Brain (organoid and tissue), 16 donors: ENCODE measurements at places on chromosomes 3 and 15.

GRCh38 chr3:129226374-129226773, 23.0 kb upstream of the COPG1 start:
- DNase-seq: no peak

GRCh38 chr3:183695569-183696364, 1.8 kb upstream of the YEATS2 start:
- DNase-seq: no peak

DNA sequence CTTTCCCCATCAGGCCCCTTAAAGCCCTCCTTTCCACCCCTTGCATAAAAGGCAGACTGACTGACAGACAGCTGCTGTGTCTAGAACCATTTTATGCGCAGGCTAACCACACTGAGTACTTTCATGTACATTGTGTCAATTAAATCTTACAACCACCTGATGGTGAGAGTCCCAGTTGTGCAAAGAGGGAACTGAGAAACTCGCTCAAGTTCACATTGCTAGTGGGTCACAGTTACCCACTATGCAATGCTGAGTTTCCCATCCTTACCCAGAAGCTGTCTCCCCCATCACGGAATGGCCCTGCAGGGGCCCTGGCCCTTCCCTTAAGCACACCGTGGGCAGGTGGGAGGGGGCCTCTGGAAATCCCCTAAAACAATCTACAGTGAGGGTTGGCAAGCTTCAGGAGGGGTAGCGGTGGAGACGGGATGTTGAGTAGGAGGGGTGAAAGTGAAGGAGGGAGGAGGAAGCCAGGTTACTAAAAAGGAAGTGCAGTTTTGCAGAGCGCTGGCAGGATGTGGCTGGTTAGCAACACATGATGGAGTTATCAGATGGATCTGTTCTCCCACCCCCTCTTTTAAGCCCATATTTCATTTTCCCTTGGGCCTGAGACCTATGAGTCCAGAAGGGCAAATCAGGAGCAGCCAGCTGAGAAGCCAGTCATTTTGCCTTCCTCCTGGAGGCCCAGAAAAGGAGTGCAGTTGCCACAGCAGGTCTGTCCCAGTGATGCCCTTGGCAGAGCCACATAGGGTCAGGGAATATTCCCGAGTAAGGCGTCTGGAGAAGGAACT, 30.0 kb downstream of the STARD5 start:
- no peak for DNase-seq

- DNase-seq: no peak
These were observed 46.0 kb downstream of the MFSD1 start for GRCh38 chr3:158847885-158848284.

GRCh38 chr3:141105828-141106628, 54.9 kb downstream of the SPSB4 start:
- DNase-seq: peak; percentile 93

DNA sequence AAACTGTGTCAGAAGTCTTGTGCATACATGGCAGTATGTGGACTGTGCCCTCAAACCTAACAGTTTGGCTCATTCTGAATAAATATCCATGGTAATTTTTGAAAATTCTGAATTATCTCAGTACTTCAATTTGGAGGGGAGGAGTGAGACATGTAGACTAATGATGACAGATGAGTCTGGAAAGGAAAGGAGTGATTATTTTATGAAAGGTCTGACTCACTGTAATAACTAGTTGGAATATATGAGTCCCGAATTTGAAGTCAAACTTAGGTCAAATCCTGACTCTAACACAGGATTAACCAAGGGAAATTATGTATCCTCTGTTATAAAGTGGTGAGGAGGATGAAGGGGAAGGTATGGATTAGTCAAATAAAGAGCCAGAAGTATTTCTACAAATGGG, 38.6 kb downstream of the SUCNR1 start:
- no peak for DNase-seq

GRCh38 chr3:13596426-13597205, 47.7 kb downstream of the FBLN2 start:
- no peak for DNase-seq

GRCh38 chr3:131361464-131362421, 19.8 kb upstream of the NUDT16 start:
- DNase-seq: peak; percentile 64

DNA sequence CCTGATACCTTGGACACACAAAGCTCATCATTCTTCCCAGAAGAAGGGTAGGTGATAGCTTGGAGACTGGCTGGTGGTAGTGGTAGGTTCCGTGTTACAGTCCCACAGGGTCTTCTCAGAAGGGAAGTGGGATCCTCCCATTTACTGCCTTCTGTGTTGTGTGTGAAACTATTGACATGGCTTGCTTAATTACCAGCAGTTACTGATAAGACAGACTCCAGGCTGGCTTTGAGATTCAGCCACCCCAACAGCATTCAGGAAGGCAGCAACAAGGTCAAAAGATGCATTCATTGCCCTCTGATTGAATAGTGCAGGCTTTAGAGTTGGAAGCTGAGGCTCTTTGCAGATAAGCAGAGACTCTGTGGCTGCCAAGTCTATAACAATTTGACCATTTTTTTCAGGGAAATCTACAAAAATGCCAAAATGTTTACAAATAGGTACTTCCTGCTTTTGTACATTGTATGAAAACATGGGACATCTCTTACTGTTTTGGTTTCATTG, 7.7 kb downstream of the ARNT2 start:
- no peak for DNase-seq

GRCh38 chr3:54822206-54822605, 105.7 kb downstream of the LRTM1 start:
- peak; percentile 46 for DNase-seq

GRCh38 chr3:13075986-13076654, 2.9 kb upstream of the IQSEC1 start:
- no peak for DNase-seq

GRCh38 chr3:120094776-120095225, 554 bp upstream of the GSK3B start:
- DNase-seq: peak; percentile 100

DNA sequence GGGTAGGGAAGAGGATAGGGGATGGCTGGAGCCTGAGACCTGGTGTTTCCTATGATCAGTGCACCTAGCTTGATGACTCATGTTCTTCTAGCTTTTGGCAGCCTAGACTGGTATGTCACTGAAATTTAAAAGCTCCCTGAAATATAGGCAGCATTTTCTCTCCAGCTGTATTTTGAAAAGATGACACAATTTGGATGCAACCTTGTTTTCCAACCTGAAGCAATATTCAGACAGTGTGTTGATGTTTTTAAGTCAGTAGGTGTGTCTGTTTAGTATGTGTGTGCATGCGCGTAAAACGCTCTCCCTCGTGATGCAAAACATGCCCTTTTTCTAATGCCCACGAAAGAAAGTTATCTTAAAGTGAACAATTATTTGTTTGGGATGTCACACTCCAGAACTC, 58.5 kb downstream of the RPL22L1 start:
- DNase-seq: no peak

DNA sequence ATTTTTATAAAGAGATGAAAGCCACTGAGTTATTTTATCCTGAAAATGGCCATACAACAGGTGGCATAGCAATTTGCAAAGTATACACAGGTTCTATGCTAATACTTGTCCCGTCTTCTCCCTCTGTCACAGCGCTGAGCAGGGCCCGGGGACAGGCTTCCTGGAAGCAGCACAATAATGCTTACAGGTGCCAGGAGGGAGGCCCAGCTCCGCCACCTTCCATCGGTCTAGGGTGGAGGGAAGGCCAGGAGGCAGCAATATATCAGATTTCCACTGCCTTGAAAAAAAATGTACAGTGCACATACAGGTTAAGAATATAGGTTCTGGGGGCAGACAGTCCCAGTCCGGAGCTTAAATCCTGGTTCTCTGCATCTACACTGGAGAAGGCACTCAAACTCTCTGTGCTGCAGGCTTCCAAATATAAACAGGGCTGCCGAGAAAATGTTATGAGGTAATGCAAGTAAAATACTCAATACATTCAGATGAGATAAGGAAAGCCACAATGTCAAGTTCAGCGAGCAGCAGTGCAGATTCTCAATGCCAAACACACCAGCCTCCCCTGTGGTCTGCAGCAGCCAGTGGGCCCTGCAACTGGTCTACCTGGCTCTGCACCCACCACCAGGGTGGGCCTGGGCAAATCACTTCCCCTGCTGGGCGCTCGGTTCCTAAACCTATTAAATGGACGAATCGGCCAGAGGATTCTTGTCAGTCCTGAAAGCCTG, 189.6 kb downstream of the XXYLT1 start:
- no peak for DNase-seq

DNA sequence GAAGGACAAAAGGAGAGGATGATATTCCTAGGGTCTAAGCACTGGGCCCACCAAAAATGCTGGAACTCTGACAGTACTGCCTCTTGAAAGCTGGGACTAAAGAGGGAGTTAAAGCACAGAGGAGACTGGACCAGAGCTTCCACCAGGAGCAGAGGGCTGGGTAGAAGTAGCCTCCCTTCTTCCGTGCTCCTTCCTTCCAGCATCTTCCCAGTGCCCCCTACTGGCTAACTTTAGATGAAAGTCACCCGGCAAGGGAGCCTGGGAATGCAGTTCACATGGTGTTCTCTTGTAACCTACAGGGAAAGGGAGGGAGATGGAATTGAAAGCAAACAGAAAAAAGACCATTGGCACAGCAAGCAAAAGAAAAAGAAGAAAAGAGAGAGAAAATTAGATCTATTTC, 106.1 kb upstream of the COL8A1 start:
- DNase-seq: no peak

DNA sequence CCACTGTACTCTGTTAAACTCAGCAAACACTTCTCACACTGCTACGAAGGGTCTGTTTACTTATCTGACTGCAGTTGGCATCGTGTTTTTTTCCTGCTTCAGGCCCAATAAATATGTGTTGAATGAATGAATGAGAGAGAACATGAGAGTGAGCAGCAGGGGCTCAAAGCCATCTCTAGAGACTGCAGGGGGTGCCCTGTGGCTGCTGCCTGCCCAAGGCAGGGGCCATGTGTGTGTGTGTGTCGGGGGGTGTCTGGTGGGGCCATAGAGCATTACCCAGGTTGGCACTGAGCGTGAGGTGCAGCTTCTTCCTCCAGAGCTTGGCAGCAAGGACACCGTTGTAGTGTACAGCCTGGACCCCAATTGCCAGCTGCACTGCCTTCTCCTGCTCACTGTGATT, 14.8 kb downstream of the EPB42 start:
- DNase-seq: no peak

DNA sequence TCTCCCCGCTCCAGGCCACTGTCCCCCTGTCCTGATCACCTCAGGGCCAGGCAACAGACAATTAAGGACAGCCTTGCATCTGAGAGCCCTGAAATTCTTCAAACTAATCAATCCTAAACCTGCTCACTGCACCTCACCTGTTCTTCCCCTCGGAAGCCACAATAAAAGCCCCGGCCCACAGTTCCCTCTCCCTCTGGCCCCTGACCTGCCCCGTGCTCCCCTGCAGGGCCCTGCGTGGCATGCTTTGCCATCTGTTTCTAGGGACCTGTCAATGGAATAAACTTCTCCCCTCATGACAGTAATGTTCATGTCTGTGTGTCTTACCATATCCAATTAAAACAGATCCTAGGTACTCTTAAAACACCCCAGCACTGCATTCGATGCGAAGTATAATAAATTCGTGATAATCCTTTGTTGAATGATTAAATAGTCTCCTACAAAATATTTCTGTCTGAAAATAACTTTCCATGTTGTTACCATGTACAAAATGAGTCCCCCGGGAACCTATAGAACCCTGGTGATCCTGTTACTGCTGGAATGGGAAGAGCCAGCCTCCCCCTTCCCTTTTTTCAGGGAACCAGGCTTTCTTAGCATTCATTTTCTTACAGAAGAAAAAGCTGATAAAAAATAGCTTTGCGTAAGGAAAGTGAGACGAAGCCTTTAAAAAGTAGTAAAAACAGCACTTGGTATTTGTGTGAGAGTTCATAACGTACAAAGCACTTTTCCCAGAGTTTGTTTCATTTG, 59.0 kb downstream of the ABTB1 start:
- no peak for DNase-seq

DNA sequence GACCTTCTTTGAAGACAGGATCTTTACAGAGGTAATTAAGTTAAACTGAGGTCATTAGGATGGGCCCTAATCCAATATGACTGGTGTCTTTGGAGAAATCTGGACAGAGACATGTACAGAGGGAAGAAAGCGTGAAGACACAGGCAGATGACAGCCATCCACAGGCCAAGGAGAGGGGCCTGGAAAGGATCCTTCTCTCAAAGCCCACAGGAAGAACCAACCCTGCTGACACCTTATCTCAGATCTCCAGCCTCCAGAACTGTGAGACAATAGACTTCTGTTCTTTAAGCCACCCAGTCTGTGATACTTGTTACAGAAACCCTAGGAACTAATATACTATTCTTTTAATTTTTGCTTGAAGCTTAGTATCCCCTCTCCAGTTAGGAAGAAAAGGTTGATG, 74.2 kb downstream of the WDR76 start:
- no peak for DNase-seq

DNA sequence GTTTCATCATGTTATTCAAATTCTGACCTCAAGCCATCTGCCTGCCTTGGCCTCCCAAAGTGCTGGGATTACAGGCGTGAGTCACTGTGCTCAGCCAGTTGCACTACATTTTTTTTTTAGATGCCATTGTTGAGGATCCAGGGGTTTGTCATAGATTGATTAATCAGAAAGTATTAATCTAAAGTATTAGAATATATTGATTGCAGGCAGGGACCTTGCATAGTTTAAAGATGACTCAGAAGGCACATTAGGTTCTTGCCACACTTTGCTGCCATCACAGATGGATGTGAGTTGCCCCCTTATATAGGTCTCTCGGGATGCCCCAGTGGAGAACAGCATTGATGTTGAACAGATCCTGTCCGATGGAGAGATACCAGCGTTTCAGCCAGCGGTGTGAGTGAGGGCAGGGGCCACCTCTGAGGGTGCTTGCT, 41.1 kb downstream of the IGF1R start:
- no peak for DNase-seq

- no peak for DNase-seq
These were observed 281.3 kb upstream of the TTC14 start for GRCh38 chr3:180320631-180321030.

DNA sequence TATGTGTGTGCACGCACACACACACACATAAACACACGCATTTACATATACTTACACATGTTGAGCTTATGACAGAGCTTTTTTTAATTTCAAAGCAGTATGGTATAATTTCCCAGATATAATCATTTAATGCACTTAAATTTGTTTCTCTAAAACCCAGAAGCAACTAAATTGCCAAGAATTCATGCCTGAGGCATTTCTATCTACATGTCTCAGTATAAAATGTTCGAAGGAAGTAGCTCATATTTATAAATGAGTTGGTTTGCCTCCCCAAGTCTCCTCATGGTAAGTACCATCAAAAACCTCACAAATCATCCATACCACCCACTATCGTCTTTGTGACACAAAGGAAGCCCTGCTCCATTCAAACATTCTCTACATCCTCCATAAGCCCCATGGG, 130.6 kb downstream of the RPL22L1 start:
- no peak for DNase-seq
